ENCODE measurements at places on chromosomes 16 and 17.
A peak's percentile ranks its signal among the peaks of the same experiment; 100 is the strongest.

DNA sequence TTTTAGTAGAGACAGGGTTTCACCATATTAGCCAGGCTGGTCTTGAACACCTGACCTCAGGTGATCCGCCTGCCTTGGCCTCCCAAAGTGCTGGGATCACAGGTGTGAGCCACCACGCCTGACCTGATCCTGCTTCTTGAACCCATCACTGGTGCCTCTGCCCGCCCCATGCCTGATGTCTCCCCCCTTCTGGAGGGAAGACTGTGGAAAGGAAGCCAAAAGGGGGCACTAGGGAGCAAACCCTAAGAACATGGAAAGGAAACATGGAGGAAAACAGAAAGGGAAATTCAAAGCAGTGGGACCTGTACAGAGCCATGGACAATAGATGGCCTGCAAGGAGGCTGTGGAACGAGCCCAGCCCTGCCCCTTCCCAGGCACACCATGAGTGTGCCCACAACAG, 31.1 kb upstream of the FASN start:
- DNase-seq, result no peak

GRCh38 chr16:68242085-68242484, 3.1 kb upstream of the PLA2G15 start:
- no peak for DNase-seq

DNA sequence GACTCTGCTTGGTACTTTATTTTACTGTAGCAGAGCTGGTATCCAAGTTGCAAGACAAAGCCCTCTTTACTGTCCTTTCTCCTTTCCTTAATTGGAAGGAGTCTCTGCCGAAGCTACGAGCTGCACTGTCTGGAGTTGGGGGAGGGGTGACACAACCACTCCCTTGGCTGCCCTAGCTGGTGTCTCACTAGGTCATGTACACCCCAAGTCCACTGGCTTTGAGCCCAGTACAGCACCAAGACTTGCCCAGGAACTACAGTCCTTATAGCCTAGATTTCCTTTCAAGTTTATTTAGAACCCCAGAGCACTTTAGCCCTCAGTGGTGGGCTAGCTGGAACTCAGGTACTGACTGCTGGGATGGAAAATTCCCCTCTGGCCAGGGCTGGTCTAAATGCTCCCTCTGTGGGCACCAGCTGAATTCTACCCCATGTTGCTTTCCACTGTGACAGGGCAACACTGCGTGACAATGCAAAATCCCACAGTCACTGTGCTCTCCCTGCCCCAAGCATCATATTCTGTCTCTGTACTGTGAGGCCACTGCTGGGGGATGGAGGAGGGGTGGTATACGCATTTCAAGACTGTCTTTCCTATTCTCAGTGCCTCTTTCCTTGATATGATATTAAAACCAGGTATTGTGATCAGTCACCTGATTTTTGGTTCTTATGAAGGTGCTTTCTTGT, 18.4 kb downstream of the EFCAB5 start:
- no peak for DNase-seq

DNA sequence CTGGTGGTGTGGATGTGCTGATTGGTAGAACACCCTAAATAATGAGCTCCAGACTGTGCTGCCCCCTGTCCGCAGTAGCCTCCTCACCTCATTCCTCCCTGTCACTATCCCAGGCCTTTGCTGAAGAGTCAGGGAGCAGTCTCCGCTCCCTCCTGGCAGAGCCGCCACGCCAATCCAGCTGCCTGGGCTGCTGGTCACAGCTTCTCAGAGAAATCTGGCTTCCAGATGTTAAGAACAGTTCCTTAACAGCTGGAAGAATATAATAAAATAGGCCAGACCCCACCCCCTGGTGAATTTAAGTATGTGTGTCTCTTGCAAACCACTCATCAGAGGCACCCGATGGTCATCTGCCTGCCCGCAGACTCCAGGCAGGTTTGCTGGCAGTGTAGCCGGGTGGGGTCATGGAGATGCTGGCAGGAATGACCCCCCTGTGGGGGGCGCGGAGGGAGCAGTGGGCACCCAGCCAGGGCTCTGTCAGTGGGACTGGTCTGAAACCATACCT, 161.0 kb downstream of the CCDC182 start:
- no peak for DNase-seq

GRCh38 chr17:81388612-81389367, 6.5 kb upstream of the BAHCC1 start:
- no peak for DNase-seq

DNA sequence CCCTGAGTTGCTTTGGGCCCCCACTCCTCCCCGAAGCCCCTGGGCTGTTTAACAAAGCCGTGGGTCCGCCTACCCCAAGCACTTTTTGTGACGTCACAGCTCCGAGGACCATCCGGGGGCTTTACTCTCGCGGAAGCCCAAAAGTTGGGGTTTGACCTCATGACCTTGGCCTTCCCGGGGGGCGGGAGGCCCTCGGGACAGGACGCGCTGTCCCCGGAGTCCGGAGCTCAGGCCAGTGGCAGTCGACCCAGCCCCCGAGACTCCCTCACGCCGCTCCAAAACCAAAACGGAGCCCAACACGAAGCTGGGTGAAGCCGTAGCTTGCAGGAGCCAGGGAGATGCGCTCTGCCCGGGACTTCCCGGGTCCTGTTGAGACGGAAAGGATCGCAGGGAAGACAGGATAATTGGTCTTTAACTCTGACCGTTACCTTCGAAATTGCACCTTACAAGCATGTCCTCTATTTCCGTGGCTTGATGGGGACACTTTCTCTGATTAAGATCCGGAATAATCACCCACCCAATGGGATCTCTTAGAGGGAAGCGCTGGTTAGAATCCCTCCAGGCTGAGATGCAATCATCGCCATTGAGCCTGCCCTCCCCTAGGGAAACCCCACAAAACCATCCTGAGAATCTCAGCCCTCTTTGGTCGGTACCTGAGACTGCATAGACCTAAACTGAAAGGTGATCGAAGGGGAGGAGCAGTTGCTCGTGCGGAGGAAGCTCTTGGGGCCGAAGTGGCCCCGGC, 4.9 kb upstream of the SOX9 start:
- DNase-seq, result no peak

- no peak for DNase-seq
Observed at GRCh38 chr17:50289991-50290702, 15.9 kb downstream of the TMEM92 start.

DNA sequence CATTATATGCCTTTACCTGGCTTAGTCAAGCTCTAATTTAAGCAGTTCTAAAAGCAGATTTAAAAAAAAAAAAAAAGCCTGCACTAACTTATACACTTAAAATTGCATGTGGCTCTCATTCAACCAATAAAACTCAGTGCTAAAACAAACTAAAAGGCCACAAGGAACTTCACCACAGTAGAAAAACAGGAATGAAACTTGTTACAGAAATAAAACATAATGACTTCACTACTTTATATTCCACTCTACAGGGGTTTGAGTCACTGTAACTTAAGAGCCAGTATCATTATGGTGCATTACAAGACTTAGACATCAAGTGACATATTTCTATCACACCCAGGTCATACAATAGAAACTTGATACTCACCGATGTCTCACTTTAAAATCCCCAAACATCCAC, 11.1 kb downstream of the CA10 start:
- DNase-seq, result no peak

- no peak for DNase-seq
Observed at GRCh38 chr17:77215281-77215680, 74.5 kb downstream of the SEC14L1 start.

DNA sequence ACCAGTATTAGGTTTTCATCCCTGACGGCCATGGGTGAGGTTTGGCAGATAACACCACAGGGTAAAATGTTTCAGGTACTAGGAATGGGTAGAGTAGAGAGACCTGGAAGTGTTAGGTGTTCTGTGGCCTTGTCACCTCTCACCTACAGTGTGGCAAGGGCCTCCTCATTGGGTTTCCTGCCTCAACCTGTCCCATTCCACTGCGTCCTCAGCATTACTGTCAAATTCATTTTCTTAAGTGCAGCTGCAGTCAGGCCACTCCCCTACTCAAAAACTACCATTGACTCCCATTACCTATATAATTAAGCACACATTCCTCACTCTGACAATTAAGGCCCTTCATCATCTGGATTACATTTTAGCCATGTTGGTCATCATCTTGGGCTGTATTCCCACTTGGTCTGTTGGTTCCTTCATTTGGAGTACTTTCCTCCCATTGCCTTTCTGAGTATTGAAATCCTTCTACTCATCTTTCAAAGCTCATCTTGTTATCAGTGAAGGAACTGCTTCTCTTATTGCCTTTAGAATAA, 64.5 kb downstream of the NUP88 start:
- no peak for DNase-seq

- no peak for DNase-seq
Observed at GRCh38 chr16:67457611-67458010, 23.3 kb downstream of the ATP6V0D1 start.

- DNase-seq, result no peak
Observed at GRCh38 chr17:49741009-49741691, 22.8 kb downstream of the FAM117A start.

- no peak for DNase-seq
Observed at GRCh38 chr16:3004319-3004718, 8.4 kb upstream of the CLDN9 start.

DNA sequence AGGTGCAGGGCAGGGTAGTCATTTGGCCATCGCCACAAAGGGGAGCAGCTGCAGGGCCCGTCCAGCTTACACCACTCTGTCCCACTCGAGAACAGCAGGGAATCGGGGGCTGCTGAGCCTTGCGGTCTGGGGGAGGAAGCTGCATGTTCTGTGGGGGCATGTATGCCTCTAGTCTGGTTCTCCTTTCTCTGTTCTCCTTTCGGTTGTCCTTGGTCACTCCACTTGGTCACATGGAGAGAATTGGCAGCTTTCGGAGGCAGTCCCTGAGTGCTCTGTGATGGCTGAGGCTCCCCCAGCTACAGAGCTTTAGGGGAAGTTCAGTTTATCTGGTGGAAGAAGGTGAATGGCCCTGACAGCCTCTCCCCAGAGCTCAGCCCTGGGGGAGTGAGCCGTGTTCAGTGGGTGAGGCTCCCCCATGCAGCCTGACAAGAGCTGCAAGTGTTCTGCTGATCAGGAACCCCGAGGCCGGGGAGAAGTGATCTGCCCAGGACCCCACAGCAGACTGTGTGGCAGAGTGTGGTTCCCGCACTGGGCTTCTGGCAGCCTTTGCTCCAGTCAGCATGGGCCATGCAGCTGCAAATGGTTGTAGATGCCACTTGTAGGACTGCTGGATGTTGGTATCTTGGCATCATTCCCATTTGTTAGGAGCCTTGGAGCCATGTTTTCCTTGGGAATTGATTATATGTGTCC, 22.3 kb upstream of the SMPD3 start:
- DNase-seq, result no peak

DNA sequence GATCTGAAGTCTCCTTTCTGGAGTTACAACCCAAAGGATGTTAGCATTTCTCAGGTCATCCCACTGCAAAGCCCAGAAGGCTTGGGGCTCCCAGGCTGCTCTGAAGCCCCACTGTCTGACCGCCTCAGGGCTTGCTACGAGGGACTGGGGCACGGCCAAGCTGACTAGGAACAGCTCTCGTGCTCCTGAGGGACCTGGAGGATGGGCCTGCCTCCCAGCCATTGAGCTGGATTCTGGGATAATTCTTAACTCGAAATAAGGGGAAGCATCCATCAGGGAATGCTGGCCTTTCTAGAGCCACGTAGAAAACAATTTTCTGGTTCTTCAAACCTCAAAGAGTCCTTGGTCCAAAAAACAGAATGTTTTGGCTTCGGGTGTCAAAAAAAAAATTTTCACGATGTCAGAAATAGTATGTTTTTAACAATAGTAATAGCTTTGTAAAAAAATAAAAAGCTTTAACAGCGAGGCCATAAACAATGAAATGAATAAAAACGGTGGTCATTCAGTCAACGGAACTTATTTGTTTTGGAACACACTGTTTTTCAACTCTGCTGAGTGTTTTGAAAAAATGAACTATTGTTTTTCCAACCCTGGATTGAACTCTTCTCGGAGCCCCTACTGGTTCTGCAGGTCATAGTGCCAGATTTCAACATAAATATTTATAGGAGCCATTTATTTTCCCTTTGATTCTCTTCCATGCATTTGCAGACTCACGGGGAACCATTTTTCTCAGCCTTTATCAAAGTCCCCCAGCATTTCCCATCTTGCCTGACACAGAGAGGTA, 16.4 kb upstream of the HERPUD1 start:
- no peak for DNase-seq

DNA sequence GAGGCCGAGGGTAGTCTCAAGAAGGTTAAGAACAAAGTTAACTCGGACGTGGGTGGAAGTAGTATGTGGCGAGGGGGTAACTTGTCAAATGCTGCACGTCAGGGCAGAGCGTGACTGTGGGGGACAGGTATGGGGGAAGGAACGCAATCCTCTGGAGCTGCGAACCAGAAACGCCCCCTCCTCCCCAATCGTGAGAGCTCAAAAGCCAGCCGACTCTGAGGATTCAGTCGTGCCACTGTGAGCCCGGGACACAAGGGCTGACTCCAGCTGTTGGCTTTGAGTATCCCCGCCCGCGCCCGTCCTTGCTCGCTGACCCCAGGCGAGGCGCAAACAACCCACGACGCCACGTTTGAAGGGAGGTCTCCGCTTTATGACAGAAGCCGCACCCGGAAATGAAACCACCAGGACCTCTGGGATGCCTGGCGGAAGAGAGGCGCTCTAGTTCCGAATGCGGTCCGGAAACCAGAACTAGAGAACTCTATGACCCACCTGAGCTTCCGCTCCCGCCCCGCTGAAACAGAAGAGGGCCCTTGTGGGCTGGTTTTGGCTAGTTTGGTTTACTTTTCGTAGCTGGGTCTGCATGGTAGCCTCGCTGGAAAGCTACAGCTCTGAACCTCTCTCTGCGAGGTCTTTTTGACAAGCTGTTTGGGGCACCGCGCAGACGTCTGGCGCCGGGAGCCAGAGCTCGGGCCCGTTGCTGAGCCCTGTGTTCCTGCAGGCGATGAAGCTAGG, at the start of gene PEX12:
PEX12 (minus strand) TSS at position 375 of the 732 bp plus-strand sequence. CDS start 550 bp downstream, outside the sequence.
- DNase-seq, result peak; percentile 86

GRCh38 chr17:71118039-71118438, 948.7 kb downstream of the KCNJ2 start:
- no peak for DNase-seq

DNA sequence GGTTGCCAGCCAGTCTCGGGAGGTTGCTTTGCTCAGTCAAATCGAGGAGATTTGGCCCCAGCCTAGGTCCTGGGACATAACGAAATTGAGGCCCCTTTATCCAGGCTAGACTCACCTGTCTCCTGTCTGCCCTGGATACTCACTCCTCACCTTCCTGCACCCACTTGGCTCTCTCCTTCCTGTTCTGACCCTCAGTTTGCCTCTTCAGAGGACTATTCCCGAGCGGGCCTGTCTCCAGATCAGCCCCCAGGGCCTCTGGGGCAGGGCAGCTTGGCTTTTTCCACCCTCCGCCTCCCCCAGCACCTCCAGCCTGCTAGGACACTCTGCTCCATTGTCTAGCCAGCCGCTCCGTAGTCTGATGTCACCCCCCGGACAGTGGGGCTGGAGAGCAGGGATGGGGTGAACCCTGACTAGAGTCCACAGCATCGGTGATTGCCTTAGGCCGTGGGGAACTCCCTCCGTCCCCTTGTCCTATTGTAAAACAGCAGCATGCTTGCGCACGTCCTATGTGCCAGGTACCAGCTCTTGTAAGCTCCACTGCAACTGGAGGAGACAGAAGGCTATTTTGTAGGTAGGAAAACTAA, 8.8 kb downstream of the WFIKKN2 start:
- no peak for DNase-seq

Measured in T-helper 22 cell (primary cell).